Karpas-422 (cell line): ENCODE measurements at places on chromosomes 6 and 20.

- DNase-seq = no peak
Observed at GRCh38 chr6:6943421-6943820, 164.3 kb upstream of the RREB1 start.

- DNase-seq = no peak
Observed at GRCh38 chr20:60170116-60170515, 211.9 kb downstream of the CDH26 start.

- no peak for DNase-seq
Observed at GRCh38 chr6:98905759-98906158, 42.0 kb downstream of the FBXL4 start.

GRCh38 chr6:3162565-3163247 is 5.4 kb upstream of the TUBB2A start:
- DNase-seq = peak; percentile 51

- DNase-seq = no peak
Observed at GRCh38 chr6:161903584-161904212, 629.8 kb upstream of the AGPAT4 start.
